ENCODE measurements at places on chromosomes 5 and 9. TPM values are rescaled to one million over a fixed set of nuclear protein-coding genes. Genes with fewer than 3 reads are reported as not detected.

The LCN15 gene
- total RNA-seq, result not detected

The EFNA5 gene
- 1.5 TPM for total RNA-seq

The FOXI1 gene
- not detected for total RNA-seq

The CDX1 gene
- total RNA-seq, result 0.30 TPM

The DNAH5 gene
- 0.18 TPM for total RNA-seq

The OR1J1 gene
- not detected for total RNA-seq

- H3K4me1 ChIP-seq, result no peaks in the 10 kb centered on the region
- H3K27ac ChIP-seq, result no peak overlapping the region
- DNase-seq, result no peak
- no peaks in the 10 kb centered on the region for H3K36me3 ChIP-seq
Observed at GRCh38 chr5:76874088-76874581, 24.3 kb downstream of the S100Z start.

- no peak overlapping the region for H3K27ac ChIP-seq
- H3K27me3 ChIP-seq, result no peaks in the 10 kb centered on the region
- H3K36me3 ChIP-seq, result no peaks in the 10 kb centered on the region
- no peak overlapping the region for H3K4me3 ChIP-seq
- peaks cover 7% of the 10 kb centered on the region for H3K4me1 ChIP-seq
Observed at GRCh38 chr9:109242741-109243140, 75.7 kb upstream of the FRRS1L start.

- H3K36me3 ChIP-seq, result peaks cover 2% of the 10 kb centered on the region
- H3K27me3 ChIP-seq, result no peaks in the 10 kb centered on the region
- no peak overlapping the region for H3K27ac ChIP-seq
- H3K4me1 ChIP-seq, result no peaks in the 10 kb centered on the region
- DNase-seq, result no peak
- no peak overlapping the region for H3K4me3 ChIP-seq
Observed at GRCh38 chr5:95895771-95896170, 65.9 kb downstream of the ELL2 start.

DNA sequence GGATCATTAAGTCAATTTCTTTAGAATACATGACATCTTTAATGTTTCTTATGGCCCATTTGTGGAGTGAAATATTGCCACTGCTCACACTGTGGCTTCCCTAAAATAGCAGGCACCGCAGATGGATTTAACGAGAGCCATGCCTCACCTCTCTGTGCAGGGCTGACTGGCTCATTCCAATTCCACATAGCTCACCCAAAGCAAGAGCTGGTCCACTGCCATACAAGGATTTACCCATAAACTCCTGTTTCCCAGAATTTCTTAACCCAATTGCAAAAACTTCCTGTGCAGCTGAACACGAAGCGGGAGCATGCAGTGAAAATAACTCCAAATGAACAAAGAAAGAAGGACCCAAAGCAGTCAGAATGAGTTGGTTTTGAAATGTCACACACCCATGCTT, 159.5 kb downstream of the BAAT start:
- no peaks in the 10 kb centered on the region for H3K4me1 ChIP-seq
- no peak for DNase-seq
- H3K27me3 ChIP-seq, result no peaks in the 10 kb centered on the region
- no peaks in the 10 kb centered on the region for H3K36me3 ChIP-seq
- no peak overlapping the region for H3K27ac ChIP-seq
- no peak overlapping the region for H3K4me3 ChIP-seq

DNA sequence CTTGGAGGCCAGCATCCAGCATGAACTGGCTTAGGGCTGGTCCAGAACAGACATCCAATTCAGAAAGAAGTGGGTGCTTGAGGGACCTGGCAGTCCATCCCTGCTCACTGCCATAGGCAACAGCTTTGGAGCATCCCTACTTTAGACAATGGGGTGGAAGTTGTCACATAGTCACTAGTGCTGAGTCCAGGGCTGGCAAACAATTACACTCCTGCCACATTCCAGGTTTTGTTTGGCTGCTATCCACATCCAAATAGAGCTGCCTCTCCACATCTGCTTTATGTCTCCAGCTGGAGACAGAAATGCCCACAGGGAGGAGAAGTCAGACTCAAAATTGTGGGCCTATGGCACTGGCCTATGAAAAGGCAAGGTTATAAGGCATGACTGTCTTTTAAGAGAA, 7.0 kb downstream of the FSTL4 start:
- no peaks in the 10 kb centered on the region for H3K27me3 ChIP-seq
- DNase-seq, result no peak
- no peak overlapping the region for H3K4me3 ChIP-seq
- H3K4me1 ChIP-seq, result no peaks in the 10 kb centered on the region
- no peaks in the 10 kb centered on the region for H3K36me3 ChIP-seq
- H3K27ac ChIP-seq, result no peak overlapping the region

DNA sequence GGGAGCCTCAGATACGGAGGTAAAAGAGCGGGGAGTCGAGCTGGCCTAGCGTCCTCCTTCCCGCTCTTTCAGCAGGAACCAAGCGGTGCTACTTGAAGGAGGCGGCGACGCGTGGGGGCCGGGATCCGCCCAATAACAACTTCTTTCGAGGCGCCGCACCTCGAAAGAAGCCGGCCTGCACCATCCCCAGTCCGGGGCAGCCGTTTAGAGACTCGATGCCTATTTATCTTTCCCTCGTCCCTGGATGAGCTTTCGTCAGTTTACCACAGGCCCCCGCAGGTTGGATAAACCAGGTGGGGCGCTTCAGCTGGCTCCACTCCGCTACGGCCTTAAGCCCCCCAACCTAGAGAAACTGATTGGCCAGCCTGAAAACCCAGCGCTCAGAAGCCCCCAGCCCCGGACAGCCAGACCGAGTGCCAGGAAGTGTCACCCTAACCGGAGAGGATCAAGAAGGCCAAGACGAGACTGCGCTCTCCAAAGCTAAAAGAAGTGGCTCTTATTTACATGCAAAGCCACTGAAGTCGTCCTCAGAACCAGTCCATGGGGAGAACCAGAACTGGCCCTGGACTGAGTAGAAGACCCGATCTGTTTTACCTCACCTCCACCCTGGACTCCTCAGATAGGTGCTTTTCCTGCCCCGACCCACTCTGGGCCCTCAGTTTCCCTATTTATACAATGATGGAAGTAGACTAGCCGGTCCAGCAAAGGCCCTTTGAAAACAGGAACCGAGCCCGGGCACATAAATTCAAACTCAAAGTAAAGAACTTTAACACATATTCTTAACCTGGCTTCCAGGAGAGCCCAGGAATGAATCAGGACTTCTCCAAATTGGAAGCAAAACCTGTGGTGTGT, 1.4 kb downstream of the HAND1 start:
- H3K27ac ChIP-seq, result no peak overlapping the region
- peaks cover 15% of the 10 kb centered on the region for H3K27me3 ChIP-seq
- H3K4me1 ChIP-seq, result peaks cover 8% of the 10 kb centered on the region
- DNase-seq, result no peak
- H3K4me3 ChIP-seq, result peak overlapping the region; percentile 35

GRCh38 chr5:80961376-80962281, 1.5 kb downstream of the RASGRF2 start:
- H3K36me3 ChIP-seq, result no peaks in the 10 kb centered on the region
- peak overlapping the region; percentile 81 for H3K27ac ChIP-seq
- no peak for DNase-seq
- peaks cover 3% of the 10 kb centered on the region for H3K4me1 ChIP-seq

- H3K4me1 ChIP-seq, result peaks cover 5% of the 10 kb centered on the region
- no peak overlapping the region for H3K27ac ChIP-seq
- no peaks in the 10 kb centered on the region for H3K36me3 ChIP-seq
- DNase-seq, result no peak
Observed at GRCh38 chr9:133605856-133606707, 3.1 kb downstream of the FAM163B start.

DNA sequence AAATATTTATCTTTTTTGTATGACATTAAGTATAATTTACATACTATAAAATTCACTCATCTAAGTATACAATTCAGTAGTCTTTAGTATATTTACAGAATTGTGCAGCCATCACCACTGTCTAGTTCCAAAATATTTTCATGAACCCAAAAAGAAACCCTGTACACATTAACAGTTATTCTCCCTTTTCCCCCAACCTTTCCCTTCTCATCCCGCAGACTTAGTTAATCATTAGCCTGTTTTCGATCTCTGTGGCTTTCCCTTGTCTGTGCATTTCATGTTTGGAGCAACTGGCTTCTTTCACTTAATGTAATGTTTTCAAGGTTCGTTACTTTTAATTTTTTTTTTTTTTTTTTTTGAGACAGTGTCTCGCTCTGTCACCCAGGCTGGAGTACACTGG, 37.5 kb downstream of the MTREX start:
- H3K27me3 ChIP-seq, result no peaks in the 10 kb centered on the region
- no peaks in the 10 kb centered on the region for H3K36me3 ChIP-seq
- DNase-seq, result no peak
- no peak overlapping the region for H3K27ac ChIP-seq

- no peak overlapping the region for H3K27ac ChIP-seq
- no peaks in the 10 kb centered on the region for H3K4me1 ChIP-seq
- no peaks in the 10 kb centered on the region for H3K36me3 ChIP-seq
- no peak for DNase-seq
Observed at GRCh38 chr9:7983490-7983889, 183.9 kb upstream of the DMAC1 start.

GRCh38 chr9:120857481-120857880, 14.8 kb upstream of the PSMD5 start:
- no peak for DNase-seq
- H3K27ac ChIP-seq, result no peak overlapping the region
- no peaks in the 10 kb centered on the region for H3K36me3 ChIP-seq
- no peaks in the 10 kb centered on the region for H3K27me3 ChIP-seq

GRCh38 chr5:1633605-1634336, 110.0 kb upstream of the LPCAT1 start:
- peak; percentile 88 for DNase-seq
- peaks cover 4% of the 10 kb centered on the region for H3K4me1 ChIP-seq
- H3K4me3 ChIP-seq, result peak overlapping the region; percentile 55

All from ovary (tissue), 10 donors.